ENCODE measurements at places on chromosomes 6 and 20.

- no peak for DNase-seq
These were observed 39.7 kb downstream of the LBP start for GRCh38 chr20:38386004-38386403.

DNA sequence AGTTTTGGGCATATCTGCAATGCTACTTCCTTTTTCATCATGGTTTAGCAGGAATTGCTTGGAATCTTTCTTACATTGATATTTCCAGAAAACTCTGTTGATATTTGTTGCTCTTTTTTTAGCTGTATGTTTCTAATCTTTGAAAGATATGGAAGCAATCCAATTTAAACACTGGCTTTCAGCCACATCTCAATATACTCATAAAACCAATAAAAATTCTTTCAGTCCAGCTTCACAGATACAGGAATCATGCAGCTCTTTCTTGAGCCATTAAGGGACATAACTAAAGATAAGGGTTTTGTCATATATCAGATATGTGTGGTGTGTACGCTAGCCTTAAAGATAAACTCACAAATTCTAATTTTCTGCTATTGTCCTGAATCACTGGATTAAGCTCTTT, 47.4 kb downstream of the PKIB start:
- no peak for DNase-seq

DNA sequence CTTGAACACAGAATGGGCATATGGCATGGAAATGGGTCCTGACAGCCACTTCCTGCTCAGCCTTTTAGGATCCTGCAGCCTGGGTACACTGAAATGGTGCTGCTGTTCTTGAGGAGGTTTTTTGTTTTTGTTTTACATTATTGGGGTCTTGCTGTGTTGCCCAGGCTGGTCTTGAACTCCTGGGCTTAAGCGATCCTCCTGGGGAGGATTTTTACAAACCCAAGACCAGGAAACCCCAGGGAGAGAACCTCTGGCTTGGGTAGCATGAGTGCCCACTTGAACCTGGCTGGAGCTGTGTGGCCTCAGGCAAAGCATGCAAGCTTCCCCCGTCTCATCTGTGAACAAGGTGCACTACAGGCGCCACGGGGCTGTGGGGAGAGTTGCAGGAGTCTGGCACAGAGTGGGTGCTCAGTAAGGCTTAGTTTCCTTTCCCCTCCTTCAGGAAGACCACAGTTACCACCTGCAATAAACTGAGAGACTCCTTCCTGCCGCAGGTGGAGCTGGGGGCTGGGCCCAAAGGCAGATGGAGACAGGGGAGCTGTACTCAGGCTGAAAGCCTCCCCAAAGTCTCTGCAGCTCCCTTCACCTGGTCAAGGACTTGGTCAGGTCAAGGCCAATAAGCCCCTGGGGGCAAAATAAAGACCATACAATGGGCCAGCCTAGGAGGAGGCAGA, 1.8 kb downstream of the SLA2 start:
- DNase-seq, result peak; percentile 40

DNA sequence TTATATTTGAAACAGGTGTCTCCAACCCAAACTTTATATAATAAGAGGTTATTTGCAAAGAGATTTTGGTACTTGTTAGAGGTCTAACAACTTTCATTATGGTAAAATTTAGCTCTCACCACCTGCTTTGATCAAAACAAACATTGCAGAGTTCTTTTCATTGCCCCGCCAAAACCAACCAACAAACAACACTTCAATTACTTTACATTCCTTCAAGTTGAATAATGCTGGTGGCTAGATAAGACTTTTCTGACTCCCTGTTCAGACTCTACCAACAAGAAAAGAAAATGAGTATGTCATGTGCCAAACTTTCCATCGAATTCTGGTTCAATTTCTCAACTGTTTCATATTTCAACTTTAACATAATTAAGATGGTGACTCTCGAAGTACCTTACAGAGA, 311.1 kb downstream of the ADGRG6 start:
- no peak for DNase-seq

GRCh38 chr20:21234806-21235483, 68.2 kb upstream of the XRN2 start:
- DNase-seq, result no peak

DNA sequence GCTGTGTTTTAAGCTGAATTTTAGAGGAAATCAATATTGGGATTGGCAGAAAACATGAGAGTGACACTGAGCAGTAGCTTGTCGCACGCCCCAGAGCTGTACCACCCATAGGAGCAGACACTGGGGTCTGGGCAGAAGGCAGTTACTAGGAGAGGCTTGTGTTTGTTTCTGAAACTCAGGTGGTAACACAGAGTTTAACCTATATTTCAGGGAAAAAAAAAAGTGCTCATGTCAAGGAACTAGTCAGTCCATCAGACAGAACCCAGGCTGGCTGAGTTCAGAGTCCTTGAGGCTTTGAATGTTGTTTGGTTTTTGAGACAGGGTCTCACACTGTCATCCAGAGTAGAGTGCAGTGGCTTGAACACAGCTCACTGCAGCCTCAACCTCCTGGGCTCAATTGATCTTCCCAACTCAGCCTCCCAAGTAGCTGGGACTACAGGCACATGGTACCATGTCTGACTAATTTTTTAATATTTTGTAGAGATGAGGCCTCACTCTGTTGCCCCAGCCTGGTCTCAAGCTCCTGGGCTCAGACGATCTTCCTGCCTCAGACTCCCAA, 6.6 kb downstream of the SLC22A1 start:
- DNase-seq, result no peak

DNA sequence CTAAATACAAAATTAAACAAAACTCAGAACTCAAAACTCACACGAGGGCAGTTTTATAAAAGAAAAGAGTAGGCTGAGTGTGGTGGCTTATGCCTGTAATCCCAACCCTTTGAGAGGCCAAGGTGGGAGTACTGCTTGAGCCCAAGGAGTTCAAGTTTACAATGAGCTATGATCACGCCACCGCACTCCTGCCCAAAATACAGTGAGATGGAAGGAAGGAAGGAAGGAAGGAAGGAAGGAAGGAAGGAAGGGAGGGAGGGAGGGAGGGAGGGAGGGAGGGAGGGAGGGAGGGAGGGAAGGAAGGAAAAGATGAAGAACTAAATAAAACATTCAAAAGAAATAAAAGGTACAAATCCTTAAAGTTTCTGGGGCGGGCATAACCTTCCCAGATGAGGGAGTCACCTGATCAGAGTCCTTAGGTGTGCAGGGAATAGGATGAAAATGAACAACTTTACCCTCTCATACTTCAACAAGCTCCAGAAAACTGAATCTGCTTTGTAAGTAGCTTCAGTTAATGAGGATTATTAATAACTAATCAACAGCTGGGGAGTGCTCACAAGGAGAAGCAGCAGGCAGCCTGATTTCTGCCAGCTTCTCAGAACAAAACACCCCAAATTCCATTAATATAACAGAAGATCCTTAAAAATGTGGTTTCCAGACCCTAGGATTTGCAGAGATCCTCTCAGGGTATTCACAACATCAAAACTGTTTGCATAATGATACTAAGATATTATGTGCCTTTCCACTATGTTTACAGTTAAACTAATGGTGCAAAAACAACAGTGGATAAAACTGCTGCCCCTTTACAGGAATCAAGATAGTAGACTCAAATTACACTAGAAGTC, 21.8 kb downstream of the LMBRD1 start:
- DNase-seq, result no peak

DNA sequence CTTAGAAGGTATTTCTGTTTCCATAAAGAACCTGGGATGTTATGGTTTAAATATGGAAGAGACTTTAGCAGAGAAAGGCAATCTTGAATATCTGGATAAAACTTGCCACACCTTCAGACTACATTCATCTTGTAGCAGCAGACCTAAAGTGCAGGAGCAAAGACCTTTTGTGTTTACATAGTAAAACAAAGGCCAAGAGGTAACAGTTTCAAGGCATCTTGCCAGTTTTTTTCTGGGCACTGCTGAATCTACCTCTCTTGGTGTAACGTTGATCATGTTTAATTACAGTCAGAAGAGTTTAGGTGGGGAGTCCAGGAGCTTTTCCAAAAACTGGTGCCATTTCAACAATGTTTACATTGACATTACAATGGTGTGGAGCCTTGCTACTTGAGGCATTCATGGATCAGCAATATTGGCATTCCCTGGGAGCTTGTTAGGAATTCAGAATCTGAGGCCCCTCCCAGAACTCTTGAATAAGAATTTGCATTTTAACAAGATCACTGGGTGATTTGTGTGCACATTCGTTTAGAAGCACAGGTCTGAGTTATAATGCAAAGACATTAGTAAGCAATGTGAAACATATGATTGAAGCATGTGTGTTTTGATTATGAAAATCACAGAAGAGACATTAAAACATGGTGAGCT, 94.5 kb downstream of the F13A1 start:
- no peak for DNase-seq

DNA sequence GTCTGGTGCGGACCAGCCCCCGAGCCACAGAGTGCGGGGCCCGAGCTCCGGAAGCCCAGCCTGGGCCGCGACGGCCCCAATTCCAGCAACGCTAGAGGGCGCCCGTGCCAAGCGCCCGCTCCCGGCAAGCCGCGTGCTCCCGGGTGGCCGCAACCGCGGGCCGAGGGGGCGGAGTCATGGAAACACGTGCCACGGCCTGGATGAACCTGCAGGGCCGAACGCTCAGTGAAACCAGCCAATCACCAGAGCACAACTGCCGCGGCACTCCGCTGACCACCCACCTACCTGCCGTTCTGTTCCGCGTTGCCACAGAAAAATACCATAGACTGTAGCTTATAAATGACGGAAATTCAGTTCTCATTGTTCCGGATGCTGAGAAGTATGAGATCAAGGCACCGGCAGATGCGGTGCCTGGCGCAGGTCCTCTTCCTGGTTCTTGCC, 85.7 kb upstream of the FOXC1 start:
- DNase-seq, result peak; percentile 63

DNA sequence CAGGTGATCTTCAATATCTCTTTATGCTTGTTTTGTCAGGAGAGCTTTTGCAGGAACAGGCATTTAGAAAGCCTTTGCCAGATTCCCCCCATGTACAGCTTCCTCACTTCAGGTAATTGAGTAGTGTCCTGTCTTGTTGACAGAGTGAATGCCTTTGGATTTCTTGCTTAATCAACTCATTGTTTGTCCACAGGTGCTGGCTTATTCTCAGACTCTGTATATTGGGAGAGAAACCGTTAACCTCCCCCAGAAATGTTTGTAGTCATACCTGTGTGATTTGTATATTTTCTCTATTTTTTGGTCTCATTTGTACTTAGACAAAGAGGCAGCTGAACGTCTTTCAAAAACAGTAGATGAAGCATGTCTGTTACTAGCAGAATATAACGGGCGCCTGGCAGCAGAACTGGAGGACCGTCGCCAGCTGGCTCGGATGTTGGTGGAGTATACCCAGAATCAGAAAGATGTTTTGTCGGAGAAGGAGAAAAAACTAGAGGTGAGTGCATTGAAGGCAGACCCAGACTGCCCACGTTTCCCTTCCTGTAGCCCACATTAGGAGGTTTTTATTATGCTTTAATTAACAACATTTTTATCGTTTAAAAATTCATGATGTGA, 32.3 kb downstream of the RPRD1B start:
- no peak for DNase-seq

DNA sequence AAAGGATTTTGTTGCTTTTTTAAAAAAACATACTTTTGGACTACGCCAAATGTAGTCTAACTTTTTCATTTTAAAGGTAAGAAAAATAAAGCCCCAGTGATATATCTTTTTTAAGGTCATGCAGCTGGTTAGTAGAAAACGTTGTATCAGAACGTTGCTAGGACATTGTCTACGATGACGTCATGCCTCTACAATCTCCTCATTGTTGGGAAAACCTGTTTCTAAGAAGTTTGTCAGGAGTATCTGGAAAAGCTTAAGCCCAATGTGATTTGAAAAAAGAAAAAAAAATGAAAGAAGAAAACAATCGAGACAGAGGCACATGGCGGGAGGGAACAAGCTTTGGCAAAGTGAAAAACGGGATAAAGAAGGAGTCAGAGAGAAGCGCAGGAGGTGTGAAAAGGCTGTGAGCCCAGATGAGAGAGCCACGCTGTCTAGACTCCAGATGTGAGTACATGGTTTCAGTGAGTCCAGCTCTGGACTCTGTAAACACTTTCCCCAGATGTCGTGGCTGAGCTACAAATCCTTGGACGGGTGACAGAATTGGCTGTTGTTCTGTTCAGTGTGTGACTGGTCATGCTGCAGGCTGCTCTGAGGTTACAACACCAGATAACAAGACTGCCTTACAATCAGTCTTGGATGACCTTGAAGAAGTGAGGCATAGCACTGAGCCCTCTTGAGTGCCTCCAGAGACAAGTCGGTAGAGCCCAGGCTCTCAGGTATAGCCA, 656.7 kb upstream of the ID4 start:
- DNase-seq, result no peak

DNA sequence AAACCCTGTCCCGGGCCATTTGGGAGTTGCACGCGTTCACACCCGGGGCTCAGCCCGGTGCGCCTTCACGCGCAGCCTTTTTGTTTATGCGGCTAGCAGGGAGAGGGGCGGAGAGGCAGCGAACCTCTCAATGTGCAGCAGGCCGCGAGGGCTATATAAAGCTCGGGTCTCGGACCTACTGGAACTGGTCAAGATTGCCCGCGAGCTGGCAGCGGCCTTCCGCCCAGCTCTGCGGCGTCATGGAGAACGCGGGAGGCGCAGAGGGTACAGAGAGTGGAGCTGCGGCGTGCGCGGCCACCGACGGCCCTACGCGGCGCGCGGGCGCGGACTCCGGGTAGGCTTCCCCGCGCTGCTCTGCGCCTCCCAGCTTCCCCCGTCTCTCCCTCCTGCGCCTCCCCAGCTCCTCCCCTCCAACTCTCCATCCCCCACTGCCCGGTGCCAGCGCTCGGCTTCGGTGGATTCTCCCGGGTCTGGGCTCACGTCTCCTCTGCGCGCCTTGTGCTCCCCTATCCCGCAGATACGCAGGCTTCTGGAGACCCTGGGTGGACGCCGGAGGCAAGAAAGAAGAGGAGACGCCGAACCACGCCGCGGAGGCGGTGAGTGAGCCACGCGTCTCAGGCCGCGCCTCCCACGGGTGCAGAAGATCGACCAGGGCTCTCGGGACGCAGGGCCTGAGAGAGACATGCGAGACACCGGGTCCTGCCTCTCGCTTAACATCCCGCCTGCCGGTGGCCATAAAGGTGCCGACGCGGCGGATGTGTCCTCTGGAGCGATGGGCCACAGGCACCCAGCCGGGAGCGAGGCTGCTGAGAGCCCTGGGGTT, at the start of gene RIPPLY2:
RIPPLY2 (plus strand) TSS at position 183 of the 823 bp plus-strand sequence; CDS start at position 240, 57 bp downstream.
- DNase-seq, result no peak

- DNase-seq, result no peak
These were observed 8.3 kb downstream of the TBC1D7 start for GRCh38 chr6:13319891-13320564.

GRCh38 chr6:21496706-21497105, 96.8 kb upstream of the SOX4 start:
- no peak for DNase-seq

GRCh38 chr6:32664827-32665362, 1.6 kb downstream of the HLA-DQB1 start:
- DNase-seq, result peak; percentile 17

- DNase-seq, result no peak
These were observed 200.1 kb downstream of the TMEM242 start for GRCh38 chr6:157123234-157123633.

GRCh38 chr6:1163501-1163900, 148.4 kb upstream of the FOXQ1 start:
- DNase-seq, result no peak

DNA sequence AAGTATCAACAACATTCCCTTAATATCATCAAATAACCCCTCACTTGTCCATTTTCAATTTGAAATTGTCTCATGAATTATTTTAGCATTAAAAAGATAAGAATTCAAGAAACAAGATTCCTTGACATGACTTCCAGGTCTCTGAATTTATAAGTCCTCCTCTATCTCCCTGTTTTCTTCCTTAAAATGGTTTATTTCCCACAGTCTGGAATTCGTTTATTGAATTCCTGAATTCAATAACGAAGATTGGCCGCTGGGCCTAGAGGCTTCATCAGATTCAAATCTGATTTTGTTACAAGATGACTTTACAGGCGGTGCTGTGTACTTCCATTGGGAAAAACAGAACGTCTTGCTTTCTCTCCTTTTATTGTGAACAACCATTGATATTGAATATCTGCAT, 48.9 kb upstream of the NELFCD start:
- no peak for DNase-seq
